ENCODE measurements at places on chromosomes 5 and 9. TPM values are rescaled to one million over a fixed set of nuclear protein-coding genes. Genes with fewer than 3 reads are reported as not detected.

Gene SLC4A9
- total RNA-seq, result 2.6 TPM

Gene GPR21
- total RNA-seq, result 4.1 TPM

Gene TRUB2
- 22.9 TPM for total RNA-seq

Gene ZNF367
- 31.6 TPM for total RNA-seq

Gene PARP8
- total RNA-seq, result 39.7 TPM

Gene ANKRD34B
- not detected for total RNA-seq

Gene BARHL1
- not detected for total RNA-seq

Gene SPATA31D4
- total RNA-seq, result not detected

Gene IFNA13
- not detected for total RNA-seq

Gene SLC46A2
- not detected for total RNA-seq

Gene SHLD3
- total RNA-seq, result 4.3 TPM

Gene SLC9A3
- 2.7 TPM for total RNA-seq

- DNase-seq, result no peak
Measured at GRCh38 chr5:159342840-159343239, 12.6 kb upstream of the IL12B start.

DNA sequence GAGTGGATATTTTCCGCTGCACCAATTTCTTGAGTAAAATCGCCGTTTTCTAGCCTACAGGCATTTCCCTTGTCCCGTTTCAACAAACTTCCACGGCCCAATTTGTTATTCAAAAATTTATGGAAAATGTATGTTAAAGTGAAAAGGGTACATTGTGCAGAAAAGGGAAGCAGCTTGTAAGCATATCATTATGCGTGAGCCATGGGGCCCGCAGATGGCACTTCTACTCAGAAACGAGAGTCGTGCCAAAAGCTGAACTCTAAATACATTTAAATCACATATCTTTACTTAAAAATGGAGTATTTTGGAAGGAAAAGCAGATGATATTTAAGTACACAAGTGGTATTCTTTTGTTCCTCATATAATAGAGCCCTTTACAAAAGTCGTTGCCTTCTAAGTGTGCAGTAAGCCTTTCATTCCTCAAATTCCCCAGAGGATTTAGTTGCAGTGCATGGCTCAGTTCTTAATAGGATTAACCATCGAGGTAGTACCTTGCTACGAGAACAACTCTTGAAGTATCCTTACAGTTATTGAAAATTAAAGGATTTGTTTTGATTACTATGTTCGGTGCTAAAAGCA, 1227.2 kb upstream of the WWC1 start:
- DNase-seq, result no peak

DNA sequence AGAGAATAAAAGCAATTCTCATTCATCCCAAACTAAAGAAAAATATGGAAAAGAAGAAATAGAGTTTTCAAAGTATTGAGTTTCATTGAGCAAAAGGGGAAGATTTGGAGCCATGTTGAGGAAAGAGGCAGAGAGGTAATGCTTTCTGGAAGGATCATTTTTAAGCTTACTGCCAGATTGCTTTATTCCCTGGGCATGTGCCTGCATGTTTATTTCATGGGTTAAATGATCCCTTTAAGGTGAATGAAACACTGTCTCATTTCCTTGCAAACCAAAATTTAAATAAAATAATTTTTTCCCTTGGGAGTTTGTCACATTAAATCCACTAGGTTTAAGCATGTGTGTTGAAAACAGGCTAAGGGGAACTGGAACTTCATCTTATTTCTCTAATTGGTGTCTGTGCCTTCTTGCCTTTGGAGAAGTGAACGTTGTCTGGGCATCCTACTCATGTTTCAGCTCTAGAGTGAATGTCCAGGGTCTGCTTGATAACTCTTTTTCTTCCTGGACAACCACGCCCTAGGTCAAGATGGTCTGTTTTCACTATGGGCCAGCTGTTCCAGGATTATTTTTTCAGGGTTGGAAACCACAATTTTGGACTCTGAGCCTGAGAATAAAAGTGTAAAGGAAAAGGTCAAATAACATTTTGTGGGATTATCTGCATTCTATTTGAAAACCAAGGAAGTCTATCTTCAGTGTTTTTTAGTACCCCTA, 114.1 kb upstream of the ELL2 start:
- DNase-seq, result no peak

DNA sequence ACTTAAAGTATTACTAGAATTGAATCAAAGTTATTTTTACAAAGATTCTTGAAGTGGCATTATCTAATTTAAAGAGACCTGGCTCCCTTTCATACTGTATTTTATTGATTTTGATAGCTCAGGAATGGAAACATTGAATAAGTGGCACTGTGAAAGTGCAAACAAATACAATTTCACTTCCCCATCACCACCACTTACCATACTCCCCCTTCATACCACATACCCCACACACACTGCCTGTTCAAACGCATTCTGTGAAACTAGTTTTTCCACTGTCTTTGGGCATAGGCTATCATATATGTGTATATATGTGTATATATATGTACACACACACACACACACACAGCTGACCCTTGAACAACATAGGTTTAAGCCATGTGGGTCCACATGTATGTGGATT, 62.1 kb upstream of the ATG10 start:
- DNase-seq, result no peak

- peak; percentile 64 for DNase-seq
Measured at GRCh38 chr9:114392749-114393112, 4.9 kb upstream of the AKNA start.

- DNase-seq, result no peak
Measured at GRCh38 chr9:77848404-77848803, 183.2 kb downstream of the GNAQ start.

DNA sequence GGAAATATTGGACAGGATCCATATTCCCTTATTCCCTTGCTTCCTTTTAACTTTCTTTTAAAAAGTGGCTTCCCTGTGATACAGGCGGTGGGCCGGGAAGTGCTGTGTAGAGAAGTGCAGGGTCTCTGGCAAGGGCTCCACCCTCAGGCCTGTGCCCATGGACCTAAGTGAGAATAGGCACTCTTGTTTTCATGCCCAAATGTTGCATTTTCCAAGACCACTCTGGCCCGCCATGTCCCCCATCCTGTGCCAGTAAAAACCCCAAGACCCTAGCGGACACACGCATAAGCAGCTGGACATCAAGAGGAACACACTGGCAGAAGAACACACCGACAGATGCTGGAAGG, 193.4 kb downstream of the FBXL7 start:
- no peak for DNase-seq

- no peak for DNase-seq
Measured at GRCh38 chr5:154005648-154006047, 33.1 kb downstream of the FAM114A2 start.

DNA sequence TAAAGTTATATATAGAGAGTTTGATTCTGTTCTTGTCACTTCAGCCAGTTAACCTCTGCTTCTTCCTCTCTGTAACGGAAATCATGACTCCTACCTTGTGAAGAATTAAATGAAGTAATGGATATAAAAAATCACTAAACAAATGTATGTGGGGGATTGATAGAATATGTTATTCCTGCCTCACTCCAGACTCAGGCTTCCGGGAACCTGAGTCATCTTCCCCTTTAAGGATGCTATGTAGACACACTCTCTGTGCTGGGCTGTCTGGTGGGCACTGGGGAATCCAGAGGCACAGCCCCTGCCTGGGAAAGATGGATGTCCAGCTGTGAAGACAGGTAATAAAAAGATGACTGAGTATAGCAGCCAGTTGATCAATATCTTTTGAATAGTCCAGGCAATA, 77.4 kb downstream of the ZNF618 start:
- no peak for DNase-seq

DNA sequence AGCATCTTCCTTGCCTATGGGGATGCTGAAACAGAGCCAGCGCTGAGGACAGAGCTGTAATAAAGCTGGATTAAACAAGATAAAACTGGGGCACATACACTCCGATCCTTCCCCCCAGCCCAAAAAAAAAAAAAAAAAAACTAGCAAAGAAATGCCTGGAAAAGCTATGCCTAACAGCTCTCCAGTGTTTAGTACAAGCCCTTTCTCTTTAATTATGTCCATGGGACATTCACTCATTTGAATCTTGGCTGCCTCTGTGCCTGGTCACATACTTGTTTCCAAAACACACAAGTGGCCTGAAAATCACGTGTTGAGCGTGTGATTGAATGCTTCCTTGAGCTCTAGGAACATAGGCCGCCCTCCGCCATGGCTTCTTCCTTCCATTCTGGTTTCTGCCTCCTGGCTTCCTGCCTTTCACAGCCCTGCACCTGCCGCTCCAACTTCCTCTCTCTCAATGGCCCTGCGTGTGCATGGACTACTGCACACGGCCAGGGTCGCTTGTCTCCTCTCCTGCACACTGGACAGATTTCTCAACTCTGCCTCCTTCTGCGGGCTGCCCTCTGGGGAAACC, 111.0 kb upstream of the RETREG1 start:
- DNase-seq, result no peak

GRCh38 chr5:118614731-118615456, 373.5 kb downstream of the DTWD2 start:
- no peak for DNase-seq

GRCh38 chr5:132003170-132003744, 8.2 kb downstream of the ACSL6 start:
- no peak for DNase-seq

GRCh38 chr5:1392261-1392660, 47.4 kb upstream of the CLPTM1L start:
- no peak for DNase-seq

GRCh38 chr5:59097712-59098111, 514.8 kb downstream of the RAB3C start:
- no peak for DNase-seq

GRCh38 chr5:149935431-149935901, 9.1 kb downstream of the PDE6A start:
- no peak for DNase-seq

- DNase-seq, result no peak
Measured at GRCh38 chr9:107119735-107120134, 163.3 kb upstream of the RAD23B start.

DNA sequence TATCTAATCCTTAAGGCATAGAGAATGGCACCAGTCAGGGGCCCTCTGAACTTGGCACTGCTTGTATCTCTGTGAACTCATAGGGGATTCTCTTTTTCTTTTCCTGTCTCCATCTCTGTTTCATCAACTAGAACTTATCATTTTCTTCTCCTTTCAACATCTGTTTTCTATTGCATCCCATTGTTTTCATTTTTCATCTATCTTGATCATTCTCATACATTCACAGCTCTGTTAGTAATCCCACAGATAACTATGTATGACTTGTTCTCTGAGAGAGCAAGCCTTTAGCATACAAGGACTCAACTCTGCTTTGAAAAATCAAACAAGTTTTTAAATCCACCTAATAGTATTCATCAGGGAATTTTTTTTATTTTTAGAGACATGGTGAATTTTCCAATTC, 264.3 kb downstream of the ARRDC3 start:
- no peak for DNase-seq

GRCh38 chr9:137242269-137243203, 1.4 kb downstream of the TUBB4B start:
- no peak for DNase-seq

- DNase-seq, result no peak
Measured at GRCh38 chr5:43947935-43948334, 345.0 kb downstream of the NNT start.

GRCh38 chr5:166503506-166503905, 1787.9 kb upstream of the WWC1 start:
- DNase-seq, result no peak

DNA sequence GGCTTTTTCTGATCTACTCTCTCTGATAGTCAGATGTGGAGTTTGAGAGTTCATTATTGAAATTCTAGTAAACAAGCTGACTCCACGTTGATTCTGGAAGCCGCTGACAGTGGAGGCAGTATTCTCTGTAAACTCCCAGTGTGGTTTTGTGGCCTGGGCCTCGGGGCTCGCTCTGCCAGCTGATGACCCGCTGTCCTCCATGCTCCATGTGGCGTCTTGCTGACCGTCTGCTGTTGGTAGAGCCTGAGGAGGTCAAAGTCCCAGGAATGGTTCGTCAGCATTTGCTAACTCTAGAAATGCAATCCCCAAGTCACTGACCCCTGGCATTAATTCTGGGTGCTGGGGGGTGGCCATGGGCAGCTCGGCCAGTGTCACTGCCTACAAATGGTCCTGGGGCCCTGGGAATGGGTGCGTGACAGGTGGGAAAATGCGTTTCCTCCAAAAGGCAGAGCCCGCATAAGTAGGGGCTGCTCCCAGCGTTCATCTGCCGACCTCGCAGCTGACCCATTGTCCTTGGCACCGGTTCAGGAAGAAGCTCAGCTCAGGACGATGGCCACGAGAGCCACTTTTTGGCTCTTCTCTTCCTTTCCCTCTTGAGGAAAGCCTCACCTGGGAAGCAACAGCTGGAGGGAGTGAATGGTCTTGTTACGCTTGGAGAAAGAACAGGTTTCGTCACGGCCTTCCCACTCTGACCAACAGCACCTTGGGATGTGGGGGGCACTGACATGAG, 55.1 kb downstream of the MRPL36 start:
- no peak for DNase-seq

- DNase-seq, result no peak
Measured at GRCh38 chr5:8750100-8750499, 795.8 kb downstream of the SEMA5A start.

DNA sequence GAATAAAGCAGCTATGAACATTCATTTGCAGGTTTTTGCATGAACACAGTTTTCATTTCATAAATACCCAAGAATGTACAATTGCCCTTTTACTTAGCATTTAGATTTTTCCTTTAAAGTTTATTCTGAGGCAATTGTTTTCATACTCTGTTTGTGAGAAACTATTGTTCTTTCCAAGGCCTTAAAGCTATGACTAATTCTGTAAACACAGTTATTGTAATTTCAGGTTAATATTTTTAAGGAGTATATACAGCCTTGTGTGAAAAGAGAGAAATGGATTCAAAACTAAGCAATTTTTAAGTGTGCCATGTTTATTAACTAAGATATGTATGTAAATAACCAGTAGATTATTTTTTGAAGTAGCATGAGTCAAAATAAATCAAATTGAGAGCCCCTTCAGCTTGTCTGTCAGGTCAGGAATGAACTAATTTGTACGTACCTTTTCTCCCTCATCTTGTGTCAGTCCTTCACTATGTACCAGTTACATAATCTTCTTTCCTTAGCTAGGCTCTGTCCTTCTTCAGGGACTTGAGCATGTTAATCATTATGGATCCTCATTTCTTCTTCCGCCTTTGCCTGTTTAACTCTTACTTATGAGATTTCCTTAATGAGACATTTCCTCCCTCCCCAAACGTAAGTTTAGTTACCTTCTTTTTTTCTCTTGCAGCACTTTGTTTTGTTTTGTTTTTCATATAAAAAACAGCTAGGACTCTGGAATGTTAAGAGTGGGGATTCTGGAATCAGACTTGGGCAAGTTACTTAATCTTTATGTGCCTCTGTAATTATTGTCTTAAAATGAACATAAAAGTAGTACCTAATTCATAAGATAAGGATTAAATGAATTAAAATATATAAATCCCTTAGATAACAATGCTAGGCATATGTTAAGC, 63.6 kb downstream of the NIPBL start:
- no peak for DNase-seq

- DNase-seq, result no peak
Measured at GRCh38 chr9:121259935-121260334, 8.0 kb upstream of the GSN start.

- no peak for DNase-seq
Measured at GRCh38 chr5:28914297-28914696, 1875.9 kb upstream of the CDH9 start.

- DNase-seq, result no peak
Measured at GRCh38 chr9:130089141-130089540, 35.4 kb downstream of the GPR107 start.

GRCh38 chr5:53126521-53126920, 17.0 kb upstream of the MOCS2 start:
- DNase-seq, result no peak

GRCh38 chr5:1724822-1725602, 74.6 kb downstream of the MRPL36 start:
- DNase-seq, result no peak

- no peak for DNase-seq
Measured at GRCh38 chr5:502325-503079, 21.7 kb downstream of the SLC9A3 start.

Data from OCI-LY7 (cell line).